Ureter (tissue), 1 donor: ENCODE measurements at places on chromosomes 3 and 15. TPM values are rescaled to one million over a fixed set of nuclear protein-coding genes. Genes with fewer than 3 reads are reported as not detected.

The DUOXA2 gene
- 3.9 TPM for total RNA-seq

The LINGO1 gene
- 1.7 TPM for total RNA-seq

The TRPM1 gene
- not detected for total RNA-seq

The CPA3 gene
- total RNA-seq, result 10.5 TPM

The TRANK1 gene
- 29.2 TPM for total RNA-seq

The TRH gene
- total RNA-seq, result not detected

The DLL4 gene
- 15.2 TPM for total RNA-seq

The SPATA12 gene
- total RNA-seq, result not detected

The XXYLT1 gene
- 19.7 TPM for total RNA-seq

The CDHR4 gene
- total RNA-seq, result 0.62 TPM

The SAMD7 gene
- total RNA-seq, result not detected

The NR2E3 gene
- total RNA-seq, result 0.23 TPM

The CNTN4 gene
- total RNA-seq, result 15.3 TPM

The KBTBD13 gene
- 0.18 TPM for total RNA-seq

The RTP4 gene
- total RNA-seq, result 10.6 TPM

The CISH gene
- 15.0 TPM for total RNA-seq

The SSUH2 gene
- total RNA-seq, result 0.55 TPM

The THRB gene
- total RNA-seq, result 36.8 TPM

The TM6SF1 gene
- total RNA-seq, result 8.7 TPM

The POPDC2 gene
- 13.9 TPM for total RNA-seq

The LMCD1 gene
- total RNA-seq, result 43.3 TPM

The CLDN18 gene
- not detected for total RNA-seq

The GPR156 gene
- total RNA-seq, result 1.4 TPM

The C2CD4B gene
- 2.8 TPM for total RNA-seq

The TMEM89 gene
- total RNA-seq, result not detected
